Fibroblast of the aortic adventitia (primary cell): ENCODE measurements at places on chromosomes 1 and 21.
A peak's percentile ranks its signal among the peaks of the same experiment; 100 is the strongest.

DNA sequence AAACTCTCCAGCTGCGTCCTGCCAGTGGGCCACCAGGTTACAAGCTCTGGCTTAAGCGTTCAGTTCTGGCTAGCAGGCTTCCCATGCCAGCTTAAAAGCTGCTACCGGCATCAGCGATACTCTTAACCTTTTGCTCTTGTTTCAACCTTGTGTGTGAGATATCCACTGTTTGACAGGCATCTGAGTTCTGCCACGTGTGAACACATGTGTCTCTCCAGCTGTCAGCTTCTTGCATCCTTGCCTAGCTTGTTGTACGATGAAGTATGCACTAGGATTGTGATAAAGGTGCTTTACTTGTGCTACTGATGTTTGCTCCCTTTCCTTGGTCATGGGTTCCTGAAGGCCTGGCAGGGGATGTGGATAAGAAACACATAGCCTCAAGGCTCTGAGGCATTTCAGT lies 201.6 kb downstream of the PRDM2 start:
- no peak for DNase-seq

DNA sequence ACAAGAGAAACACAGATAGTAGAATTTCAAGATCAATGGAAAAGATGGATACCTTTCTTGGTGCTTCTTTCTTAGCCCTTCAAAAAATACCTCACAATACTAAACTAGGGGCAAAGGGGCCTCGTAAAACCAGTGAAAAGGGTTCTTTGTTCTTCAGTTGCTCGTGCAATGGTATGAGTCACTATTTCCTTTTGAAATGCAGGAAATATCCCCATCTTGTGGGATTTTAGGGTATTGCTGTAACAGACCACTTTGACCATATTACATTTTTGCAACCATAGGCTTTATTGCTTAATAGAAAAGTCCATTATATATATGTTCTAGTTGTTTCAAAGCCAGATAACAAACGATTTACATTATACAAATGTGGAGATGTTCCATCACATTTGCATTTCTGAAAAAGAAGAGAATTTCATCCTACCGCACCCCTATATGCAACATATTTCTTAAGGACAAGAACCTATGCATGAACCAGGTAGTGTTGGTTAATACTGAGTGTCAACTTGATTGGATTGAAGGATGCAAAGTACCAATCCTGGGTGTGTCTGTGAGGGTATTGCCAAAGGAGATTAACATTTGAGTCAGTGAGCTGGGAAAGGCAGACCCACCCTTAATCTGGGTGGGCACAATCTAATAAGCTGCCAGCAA lies 88.6 kb upstream of the PKN2 start:
- DNase-seq, result peak; percentile 58

DNA sequence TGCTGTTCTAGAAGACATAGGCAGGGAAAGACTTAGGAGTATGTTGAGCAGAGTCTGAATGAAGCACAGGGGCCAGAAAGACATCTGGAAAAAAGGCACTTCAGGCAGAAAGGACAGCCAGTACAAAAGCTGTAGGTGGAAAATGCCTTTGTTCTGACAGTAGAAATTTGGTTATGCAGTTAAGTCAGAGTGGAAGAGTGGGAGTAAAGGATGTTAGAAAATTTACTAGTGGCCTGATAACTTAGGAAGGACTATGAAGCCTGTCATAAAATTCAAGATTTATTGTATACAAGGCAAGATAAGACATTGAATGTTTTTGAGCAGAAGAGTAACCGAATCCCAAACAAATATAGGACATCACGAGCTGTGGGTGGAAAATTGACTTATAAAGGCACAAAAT lies 987.9 kb downstream of the PLA2G4A start:
- DNase-seq, result no peak

- no peak for DNase-seq
Observed at GRCh38 chr1:153515504-153516394, 20.0 kb downstream of the S100A6 start.

DNA sequence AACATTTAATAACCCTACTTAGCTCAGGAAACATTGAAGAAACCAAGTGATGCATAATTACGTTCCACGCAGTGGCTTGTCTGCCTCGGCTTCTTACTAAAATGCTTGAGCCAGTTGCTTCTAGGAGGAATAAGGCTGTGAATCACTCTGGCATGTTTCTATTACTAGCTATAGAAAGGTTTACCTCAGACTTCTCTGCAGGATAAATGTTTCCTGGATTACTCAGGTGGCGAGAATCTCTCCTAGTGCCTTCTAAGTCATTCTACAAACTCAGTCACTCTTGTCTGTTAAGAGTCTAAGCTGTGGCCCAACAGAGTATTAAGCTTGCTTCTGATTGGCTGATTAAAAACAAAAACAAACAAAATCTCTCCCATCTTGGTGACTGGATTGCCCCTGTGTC lies 92.0 kb upstream of the RALGPS2 start:
- peak; percentile 70 for DNase-seq

DNA sequence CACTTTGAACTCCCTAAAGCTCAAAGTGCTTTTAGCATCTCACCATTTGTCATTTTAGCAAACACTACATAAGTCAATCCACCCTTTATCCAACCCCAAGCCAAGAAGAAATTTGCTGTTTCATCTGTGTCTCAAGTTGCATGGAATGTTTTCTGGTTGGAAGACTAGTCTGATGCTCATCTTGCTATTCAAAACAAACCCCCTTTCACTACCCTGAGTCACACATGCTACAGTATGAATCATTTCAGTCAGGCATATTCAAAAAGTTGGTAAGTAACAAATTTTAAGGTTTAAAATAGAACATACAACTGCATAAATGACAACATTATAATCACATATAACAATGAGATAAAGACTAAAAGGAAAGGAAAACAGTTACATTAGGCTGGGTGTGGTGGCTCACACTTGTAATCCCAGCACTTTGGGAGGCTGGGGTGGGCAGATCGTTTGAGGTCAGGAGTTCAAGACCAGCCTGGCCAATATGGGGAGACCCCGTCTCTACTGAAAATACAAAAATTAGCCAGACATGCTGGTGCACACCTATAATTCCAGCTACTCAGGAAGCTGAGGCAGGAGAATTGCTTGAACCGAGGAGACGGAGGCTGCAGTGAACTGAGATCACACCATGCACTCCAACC lies 38.7 kb downstream of the DSTYK start:
- DNase-seq, result peak; percentile 96

DNA sequence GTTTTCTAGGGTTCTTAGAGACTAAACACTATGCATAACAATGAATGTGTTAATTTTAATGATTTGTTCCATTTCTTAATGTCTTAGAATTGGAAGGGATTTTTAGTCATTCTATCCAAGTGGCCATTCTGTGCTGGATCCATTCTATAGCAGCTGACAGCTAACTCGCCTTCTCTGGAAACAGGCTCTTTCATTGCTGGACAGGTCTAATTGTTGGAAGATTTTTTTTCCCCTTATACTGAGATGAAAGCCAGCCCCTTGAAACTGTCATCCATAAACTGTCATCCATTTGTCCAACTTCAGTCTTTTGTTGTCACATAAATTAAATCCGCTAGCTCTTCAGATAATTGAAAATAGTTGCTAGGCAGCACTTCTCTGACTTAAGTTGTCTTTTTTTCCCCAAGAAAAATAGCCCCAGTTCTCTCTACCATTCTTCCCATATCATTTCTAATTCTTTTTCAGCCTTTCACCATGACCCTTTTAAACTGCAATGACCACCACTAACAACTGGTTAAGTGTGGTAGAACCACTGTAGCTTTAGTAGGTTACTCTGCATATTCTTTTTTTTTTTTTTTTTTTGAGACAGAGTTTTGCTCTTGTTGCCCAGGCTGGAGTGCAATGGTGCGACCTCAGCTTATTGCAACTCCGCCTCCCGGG lies 19.7 kb downstream of the AK4 start:
- DNase-seq, result no peak

GRCh38 chr1:44354268-44354839 lies 703 bp downstream of the ERI3 start:
- peak; percentile 35 for DNase-seq

- no peak for DNase-seq
Observed at GRCh38 chr1:6885426-6885825, 100.2 kb downstream of the CAMTA1 start.

DNA sequence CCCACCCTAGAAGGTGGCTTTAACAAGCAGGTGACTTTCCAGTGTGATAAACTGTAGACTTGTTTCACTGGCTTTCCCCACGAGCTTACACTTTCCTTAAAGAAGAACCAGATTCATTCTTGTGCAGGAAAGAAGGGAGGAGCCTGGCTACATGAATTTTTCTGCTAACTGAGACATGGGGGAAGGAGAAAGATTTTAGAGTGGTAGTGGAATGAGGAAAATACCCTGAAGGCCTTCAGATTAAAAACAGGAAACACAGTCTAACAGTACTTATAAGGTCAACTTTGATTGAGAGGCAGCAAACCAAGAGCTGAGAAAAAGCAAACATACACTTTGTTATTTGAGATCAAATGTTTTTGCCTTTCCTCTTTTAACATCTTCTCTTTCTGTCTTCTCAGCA lies 640.9 kb upstream of the PLXNA2 start:
- no peak for DNase-seq

GRCh38 chr1:59383963-59384362 lies 87.1 kb downstream of the FGGY start:
- no peak for DNase-seq

DNA sequence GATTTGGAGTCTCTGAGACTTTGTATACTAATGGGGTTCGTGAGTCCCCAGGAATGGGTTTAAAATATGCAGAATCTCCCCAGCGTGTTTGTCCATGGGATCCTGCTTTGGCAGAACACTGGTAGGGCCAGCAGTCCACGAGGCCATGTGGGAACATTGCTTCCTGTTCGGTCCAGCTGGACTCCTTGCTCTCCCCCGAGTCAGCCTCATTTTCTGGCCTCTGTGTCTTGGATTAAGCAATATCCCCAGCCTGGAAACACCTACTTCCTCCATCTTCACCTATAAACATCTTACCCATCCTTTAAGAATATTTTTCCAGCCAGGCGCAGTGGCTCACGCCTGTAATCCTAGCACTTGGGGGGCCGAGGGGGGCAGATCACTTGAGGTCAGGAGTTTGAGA lies 142.4 kb downstream of the NAV1 start:
- DNase-seq, result peak; percentile 24

DNA sequence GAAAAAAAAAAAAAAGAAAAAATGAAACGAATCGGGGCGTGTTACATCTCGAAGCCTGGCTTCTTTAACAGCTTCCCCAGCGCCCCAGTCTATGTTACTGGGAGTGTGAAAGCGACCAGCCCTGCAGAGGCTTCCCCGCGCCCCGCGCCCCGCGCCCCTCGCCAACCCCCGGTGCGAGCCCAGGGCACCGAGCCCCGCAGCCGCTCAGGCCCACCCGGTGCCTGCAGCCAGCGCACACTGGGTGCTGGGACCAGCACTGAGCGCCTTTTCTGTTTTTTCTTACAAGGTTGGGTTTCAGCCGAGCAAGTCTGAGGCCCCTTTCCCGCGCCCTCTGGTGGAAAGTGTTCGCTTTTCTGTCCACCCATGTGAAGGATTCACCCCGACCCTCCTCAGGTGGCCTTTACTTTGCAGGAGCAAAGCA lies 42.1 kb upstream of the ZNF496 start:
- peak; percentile 36 for DNase-seq

DNA sequence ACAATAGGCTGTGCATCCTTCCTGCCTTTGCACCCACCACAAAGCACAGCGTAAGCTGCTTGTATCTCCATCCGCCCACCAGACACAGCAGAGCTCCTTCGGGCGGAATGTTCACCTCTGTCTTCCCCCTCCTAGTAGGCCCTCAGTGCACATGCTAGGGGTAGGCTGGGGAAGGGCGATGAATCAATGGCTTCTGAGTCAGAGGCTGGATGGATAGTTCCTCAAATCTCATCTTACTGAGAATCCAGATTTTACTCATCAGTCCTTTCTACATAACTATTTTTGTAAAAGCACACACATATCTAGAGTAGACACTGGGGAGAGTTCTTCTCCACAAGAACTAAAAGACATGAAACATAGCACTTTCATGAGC lies 73.8 kb downstream of the BCAR3 start:
- no peak for DNase-seq

DNA sequence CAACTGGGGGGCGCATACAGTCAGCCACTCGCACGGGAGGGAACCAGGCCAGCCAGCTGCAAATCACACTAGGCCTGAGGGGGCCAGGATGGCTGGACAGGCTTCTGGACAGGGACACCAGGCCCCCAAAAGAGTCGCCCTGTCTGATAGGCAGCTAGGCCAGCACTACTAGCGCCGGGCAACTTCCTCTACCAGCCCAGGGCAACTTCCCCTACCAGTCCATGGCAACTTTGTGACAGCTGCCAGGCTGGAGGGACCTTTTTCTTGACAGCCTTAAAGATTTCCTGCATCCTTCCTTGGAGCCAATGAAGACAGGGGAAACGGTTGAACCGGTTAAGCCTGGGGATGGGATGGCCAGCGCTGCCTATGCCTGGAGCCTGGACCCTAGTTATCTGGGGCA lies 5.1 kb downstream of the IFFO2 start:
- DNase-seq, result no peak

DNA sequence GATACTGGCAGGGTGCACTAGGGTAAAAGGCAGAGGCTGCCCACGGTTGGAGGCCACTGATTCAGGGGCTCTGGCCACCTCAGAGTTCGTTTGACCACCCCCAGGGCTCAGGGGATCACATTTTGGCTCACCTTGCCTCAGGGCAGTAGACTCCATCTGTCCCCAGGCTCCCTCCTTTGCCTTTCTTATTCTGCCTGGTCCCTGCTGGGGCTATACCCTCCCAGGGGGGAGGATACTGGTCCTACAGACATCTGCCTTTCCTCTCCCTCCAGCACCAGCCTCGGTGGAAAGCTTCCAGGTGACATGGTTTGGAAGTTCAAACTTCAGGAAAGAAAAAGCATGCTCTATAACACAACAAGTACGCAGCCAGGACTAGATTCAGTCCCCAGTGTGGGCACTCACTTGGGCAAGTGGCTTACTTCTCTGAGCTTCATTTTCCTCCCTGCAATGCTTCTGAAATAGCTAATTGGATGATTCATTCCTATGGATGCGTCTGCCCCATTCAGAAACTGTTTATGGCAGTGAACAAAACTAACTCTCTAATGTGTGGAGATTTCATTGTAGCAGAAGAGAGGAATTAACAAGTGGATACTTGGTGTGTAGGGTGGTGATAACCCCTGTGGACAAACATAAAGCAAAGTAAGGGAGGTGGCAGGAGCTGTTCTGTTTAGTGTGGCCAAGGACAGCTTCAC lies 154.8 kb downstream of the TRABD2B start:
- DNase-seq, result no peak

DNA sequence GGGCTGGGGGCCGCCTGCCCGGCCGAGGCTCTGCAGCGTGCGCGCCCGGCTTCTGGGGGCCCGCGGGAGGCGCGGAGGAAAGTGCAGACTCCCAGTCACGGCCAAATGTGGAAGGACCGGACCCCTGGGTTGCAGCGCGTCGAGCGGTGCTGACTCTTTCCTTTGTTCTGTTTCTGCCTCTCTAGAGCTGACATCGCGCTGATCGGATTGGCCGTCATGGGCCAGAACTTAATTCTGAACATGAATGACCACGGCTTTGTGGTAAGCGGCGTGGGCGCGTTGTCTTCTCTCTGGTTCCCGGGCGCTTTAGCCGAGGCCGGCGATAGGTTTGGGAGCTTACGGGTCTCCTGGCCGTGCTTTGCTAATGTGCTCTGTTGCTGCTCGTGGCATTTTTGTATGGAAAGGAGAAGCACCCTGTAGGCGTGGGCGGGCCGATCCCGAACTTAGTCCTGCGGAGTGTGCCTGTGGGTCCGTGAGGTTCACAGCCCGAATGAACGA lies 629 bp downstream of the PGD start:
- DNase-seq, result peak; percentile 45
